Non-pigmented ciliary epithelial cell (primary cell): ENCODE measurements at places on chromosomes 12 and 14.

DNA sequence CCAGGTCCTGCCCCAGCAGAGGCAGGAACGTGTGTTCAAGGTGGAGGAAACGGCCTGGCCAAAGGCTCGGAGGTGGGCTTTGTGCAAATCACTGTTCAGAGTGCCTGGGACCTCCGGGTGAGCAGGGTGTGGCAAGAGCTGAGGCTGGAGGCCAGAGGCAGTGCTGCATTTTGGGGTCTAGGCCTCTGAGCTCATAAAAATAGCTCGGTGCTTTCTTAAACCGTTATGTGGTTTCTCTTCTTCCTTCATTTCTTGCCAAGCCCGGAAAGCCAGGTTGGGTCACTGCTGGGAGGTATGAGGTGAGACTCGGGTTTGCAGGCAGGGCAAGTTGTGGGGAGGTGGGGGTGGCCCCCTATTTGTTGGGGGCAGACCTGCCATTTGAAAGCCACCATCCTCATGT is 178.8 kb upstream of the MYL2 start:
- DNase-seq = no peak

- DNase-seq = no peak
These were observed 6.3 kb downstream of the LRRC74A start for GRCh38 chr14:76832503-76832988.

DNA sequence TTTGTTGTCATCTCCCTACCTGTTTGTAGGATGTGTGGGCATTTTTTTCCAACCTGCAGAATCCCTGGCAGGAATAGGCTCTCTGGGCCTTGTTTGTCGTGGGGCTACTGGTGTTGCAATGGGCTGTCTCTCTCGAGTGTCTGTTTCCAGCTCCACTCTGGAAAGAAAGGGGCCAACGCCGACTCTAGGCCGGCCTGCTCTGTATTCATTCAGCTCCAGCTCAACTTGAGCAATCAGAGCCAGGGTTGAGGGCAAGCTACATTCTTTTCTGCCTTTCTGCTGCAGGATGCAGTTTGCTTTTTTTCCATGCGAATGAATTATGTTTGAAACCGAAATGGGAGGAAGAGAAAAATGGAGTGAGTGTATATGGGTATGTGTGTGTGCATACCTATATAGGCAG is 2.3 kb downstream of the JDP2 start:
- DNase-seq = no peak

GRCh38 chr12:75048767-75049166 is 160.9 kb downstream of the KCNC2 start:
- DNase-seq = no peak

GRCh38 chr14:88914956-88915355 is 90.5 kb downstream of the TTC8 start:
- DNase-seq = no peak

GRCh38 chr12:29732593-29732992 is 51.1 kb downstream of the TMTC1 start:
- DNase-seq = no peak

- DNase-seq = peak; percentile 52
These were observed 411.9 kb downstream of the FUT8 start for GRCh38 chr14:65824285-65824977.

- no peak for DNase-seq
These were observed 106.6 kb downstream of the PRICKLE1 start for GRCh38 chr12:42482748-42483520.

- DNase-seq = no peak
These were observed 53.7 kb downstream of the WIF1 start for GRCh38 chr12:65067383-65067782.

GRCh38 chr12:75603475-75603874 is 92.1 kb upstream of the KRR1 start:
- DNase-seq = no peak

DNA sequence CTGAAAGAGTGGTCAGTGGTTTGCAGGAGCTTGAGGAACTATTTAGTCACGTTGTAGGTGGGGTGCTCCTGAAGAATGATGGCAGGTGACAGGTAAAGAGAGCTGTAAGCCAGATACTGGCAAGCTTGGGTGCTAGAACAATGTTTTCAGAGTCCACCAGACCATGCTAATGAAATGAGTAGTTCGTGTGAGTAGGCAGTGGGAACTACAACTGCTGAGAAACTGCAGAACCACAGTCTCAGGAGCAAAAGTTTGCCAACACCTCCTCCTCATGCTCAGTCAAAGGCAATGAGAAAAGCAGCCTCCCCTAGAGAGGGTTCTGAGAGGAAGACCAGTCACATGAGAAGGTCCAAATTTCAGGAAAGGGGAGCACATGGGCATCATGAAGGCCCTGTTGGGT is 91.3 kb downstream of the PRKD1 start:
- no peak for DNase-seq

DNA sequence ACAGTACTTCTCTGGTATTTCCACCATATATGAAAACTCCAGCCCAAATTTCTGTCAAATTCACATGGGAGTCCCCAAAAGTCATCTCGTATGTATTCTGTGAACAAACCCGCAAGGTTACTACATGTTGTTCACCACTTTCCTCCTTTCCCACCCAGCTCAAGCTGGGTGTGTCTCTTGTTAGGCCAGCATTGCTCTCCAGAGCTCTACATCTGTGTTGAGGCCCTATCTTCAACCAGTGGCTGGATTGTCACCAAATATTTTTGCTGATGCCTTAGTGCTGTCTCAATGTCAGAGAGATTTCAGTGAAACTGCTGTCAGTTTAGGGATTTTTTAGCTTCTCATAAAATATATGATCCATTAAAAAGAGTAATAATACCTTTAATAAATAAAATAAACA is 230.9 kb downstream of the BTG1 start:
- DNase-seq = no peak

GRCh38 chr12:69024413-69024812 is 91.4 kb upstream of the CPM start:
- no peak for DNase-seq

GRCh38 chr14:74645756-74646470 is 33.9 kb upstream of the LTBP2 start:
- no peak for DNase-seq
